ENCODE measurements at places on chromosomes 7 and 10.

- DNase-seq: no peak
These were observed 6.7 kb downstream of the LAMB1 start for GRCh38 chr7:107996072-107996882.

GRCh38 chr7:151211155-151211772, 976 bp upstream of the H2BK1 start:
- no peak for DNase-seq

- no peak for DNase-seq
These were observed 617.4 kb downstream of the CCSER2 start for GRCh38 chr10:84945791-84946190.

- no peak for DNase-seq
These were observed 29.5 kb upstream of the SEM1 start for GRCh38 chr7:96739167-96739566.

DNA sequence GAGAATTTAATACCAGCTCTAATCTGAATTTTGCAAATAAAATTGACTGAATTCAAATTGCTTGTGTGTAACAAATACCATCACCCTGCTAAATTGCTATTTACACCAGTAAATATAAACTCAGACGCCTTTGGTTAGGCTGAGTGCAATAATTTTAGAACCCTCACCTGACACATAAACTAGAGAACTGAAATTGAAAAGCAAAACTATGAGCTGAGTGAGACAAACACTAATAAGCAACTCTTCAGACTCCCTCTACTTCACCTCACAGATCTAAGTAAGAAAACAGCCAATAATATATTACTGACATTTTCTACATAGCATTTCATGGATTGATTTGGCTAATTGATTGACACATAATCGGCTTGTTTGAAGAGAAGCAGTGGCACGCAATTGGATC, 621.2 kb downstream of the REEP3 start:
- no peak for DNase-seq

DNA sequence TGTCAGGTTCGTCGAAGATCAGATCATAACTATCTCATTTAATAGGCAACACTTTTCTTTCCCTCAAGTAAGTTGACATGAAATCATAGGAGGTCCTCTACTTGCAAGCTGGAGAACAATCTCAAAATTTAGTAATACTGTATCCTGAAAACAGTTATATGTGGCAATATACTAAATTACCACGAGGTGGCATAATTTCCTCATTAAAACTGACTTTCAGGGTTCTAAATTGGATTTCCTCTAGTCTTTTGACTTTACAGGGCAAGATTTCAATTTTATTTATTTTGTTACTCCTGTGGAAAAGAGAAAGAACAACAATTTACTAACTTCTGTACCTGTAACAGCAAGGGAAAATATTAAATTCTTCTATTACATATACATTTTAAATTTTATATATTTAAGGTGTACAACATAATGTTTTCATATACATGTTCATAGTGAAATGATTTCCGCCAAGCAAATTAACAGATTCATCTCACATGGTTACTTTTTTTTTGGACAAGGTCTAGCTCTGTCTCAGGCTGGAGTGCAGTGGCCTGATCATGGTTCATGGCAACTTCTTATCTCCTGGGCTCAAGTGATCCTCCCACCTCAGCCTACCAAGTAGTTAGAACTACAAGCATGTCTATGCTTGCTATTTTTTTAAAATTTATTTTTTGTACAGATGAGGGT, 53.4 kb upstream of the CYP2C18 start:
- DNase-seq: peak; percentile 46

DNA sequence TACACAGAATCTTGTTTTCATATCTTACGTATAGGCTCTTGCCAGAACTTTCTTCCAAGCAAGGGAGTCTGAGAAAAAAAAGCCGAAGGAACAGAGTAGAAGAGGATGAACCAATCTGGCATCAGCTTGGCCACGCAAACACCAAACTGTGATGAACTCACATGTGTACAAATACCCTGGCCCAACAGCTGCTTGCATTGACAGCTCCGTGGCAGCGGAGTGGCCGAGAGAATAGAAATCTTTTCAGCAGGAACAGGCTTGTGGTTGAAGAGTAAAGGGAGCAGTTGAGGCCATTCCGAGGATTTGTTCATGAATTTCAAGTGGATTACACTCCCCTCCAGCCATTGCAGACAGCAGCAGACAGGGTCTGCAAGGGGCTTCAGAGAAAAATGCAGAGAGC, 173.8 kb upstream of the PLXNA4 start:
- DNase-seq: no peak

GRCh38 chr10:23436983-23437382, 1.9 kb upstream of the OTUD1 start:
- DNase-seq: no peak
